Transverse colon (tissue), 4 donors: ENCODE measurements at places on chromosomes 4 and X.

DNA sequence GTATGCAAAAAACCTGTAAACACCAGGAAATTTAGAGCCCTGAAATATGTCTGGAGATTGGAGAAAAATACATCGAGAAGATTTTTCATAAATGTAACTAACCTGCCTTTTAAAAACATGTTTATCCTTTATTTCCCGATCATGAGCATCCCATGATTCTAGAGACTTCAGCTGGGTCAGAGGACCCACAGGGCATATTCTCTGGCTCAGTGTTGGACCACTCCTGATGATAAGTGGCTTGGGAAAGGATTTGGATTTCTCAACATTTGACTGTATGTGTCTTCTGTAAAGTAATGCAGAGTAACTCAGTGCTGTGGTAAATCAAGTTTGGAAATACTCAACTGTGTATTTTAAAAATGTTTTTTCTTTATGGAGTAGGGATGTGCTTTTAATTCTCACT is 40.0 kb upstream of the ANK2 start:
- DNase-seq: no peak

DNA sequence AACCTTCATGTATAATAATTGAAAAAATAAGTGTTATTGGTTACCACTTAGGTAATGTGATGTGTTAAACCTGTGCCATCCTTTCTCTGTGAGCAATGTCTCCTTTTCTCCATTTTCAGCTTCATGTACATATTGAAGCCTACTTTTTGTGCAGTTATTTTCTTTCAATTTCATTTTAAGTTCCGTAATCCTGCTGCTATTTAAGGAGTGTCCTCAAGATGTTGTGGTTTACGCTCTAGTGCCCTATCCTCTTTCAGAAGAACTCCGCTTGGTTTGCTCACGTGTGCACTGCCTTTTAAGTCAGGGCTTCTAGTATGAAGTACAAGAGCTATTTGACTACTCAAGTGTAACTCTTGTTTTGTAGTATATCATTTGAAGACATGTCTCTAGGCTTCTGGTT is 2253.2 kb upstream of the TENM3 start:
- DNase-seq: no peak

GRCh38 chrX:13649838-13650237 is 3.1 kb upstream of the TCEANC start:
- DNase-seq: no peak

GRCh38 chr4:123578276-123579029 is 181.9 kb downstream of the SPRY1 start:
- DNase-seq: no peak

- peak; percentile 57 for DNase-seq
Observed at GRCh38 chrX:40104985-40105834, 7.5 kb upstream of the BCOR start.

DNA sequence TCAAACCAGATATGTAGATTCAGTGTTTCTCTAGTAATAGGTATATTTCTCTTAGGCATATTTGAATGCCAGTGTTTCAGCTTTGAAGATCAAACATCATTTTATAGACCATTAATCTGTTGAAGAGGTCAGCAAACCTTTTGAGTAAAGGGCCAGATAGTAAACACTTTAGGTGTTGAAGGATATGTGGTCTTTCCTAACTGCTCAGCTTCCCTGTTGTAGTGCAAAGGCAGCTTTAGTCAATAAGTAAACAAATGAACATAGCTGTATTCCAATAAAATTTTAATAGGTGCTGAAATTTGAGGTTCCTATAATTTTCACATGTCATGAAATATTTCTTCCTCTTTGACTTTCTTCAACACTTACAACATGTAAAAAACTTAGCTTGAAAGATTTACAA is 201.6 kb downstream of the ADGRL3 start:
- no peak for DNase-seq

DNA sequence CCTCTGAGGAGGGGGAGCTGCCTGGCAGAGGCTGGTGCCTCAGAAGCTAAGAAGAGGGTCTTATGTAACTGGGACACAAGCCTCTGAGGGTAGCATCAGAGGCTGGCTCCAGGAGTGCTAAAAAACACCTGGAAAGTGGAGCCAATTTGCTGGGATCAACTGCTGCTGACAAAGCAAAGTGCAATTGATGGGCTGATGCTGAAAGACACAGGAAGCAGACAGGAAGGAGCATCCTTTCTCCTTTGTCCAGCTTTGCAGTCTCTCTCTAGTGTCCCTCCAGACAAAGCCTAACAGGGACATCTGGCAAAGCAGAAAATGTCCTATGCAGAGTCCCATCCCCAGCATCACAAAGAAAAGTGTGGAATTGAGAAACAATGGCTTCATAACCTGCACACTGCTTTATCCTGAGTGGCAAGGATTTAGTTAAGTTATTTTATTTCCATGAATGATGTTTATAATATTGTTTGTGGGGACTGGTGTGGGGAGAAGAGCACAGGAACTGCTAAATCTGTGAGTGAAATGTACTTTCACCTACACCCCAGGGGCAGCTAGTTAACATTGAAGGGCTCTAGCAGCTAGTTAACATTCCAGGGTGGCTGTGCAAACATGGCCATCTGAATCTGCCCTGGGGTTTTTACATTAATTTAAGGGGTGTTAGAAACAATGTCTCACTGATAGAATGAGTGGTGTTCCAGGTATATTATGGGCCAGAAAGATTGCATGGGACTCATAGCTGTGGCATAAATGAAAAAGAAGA is 25.6 kb upstream of the MBTPS2 start:
- DNase-seq: no peak

- DNase-seq: no peak
Observed at GRCh38 chrX:138718941-138719340, 7.4 kb upstream of the FGF13 start.

- DNase-seq: no peak
Observed at GRCh38 chr4:108107101-108107500, 61.6 kb downstream of the LEF1 start.

DNA sequence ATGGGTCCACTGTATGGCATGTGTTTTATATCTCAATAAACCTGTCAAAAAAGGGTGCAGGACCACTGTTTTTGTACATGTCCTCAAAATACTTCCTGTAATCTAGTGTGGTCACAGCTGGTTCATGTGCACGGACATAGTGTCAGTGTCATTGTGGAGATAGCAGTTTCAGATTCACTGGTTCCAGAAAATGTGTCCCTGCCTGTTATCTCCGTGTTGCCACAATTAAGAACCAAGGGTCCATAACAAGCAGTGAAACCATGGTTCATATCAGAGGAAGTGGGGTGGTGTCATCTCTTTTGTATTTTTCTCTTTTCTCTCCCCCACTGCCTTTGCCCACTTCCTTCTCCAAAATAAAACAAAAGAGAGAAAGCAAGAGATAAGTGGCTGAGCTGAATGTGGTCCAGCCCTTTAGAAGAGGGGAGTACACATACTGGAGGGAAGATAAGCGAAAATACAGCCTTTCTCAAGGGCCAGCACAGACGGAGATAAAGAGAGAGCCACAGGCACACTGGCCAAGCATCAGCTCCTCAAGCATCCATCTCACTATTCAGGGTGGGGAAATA is 51.2 kb downstream of the TBL1X start:
- no peak for DNase-seq

DNA sequence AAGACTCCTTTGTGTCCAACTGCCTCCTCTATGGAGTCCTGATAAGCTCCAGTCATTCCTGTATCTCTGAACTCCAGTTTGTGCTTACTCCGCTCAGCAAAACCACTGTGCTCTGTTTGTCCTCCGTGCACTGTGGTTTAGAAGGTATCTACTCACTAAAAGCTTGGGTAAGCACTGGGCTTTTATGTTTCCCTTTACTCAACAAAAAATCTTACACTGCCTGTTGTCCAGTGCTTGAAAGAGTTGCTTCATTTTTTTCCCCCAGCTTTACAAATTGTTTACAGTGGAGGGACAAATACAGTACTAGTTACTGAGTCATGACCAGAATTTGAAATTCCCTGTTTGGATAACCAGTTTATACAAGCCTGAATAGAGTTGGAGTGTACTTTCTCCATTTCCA is 545.3 kb upstream of the FAT1 start:
- no peak for DNase-seq

GRCh38 chrX:118156254-118156952 is 39.8 kb upstream of the KLHL13 start:
- peak; percentile 10 for DNase-seq

DNA sequence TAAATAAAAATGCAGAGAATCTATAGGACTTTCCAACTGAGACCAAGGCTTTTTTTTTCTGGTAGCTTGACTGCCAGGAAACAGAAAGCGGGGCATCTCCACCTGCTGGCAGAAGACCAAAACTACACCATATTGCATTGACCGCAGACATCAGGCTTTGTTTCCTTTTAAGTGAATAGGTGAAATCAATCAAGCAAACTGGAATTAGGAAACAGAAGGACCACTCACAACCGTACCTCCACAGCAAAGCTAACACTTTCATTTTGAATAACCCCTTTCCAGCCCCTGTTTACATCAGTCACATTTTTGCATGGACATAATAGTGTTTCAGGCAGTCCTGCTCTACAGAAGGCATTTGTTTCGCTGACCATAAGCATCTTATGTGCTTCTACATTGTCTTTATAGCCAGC is 218.2 kb downstream of the IDS start:
- DNase-seq: peak; percentile 19

- no peak for DNase-seq
Observed at GRCh38 chr4:6856391-6856790, 53.2 kb upstream of the TBC1D14 start.

DNA sequence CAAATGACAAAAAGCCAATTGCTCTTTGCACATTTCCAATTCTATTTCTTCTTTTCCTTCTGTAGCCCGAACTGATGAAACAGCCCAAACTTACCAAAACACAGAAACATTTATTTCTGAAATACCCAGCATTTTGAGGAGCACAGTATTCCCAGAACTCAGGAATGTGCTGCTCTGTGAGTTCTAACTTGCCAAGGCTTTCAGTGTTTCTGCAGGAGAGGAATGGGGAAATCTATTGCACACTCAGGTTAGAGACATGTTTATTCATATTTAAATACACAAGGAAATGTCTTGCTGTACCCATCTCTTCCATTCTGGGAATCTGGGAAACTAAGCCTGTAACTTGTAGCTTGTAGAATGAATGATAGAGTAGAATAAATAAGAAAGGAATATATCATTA is 10.7 kb downstream of the TMPRSS11D start:
- no peak for DNase-seq

GRCh38 chr4:26874110-26874509 is 13.5 kb downstream of the STIM2 start:
- DNase-seq: no peak

GRCh38 chrX:7828594-7828993 is 14.4 kb upstream of the VCX start:
- DNase-seq: no peak

GRCh38 chr4:142278663-142279062 is 567.4 kb downstream of the INPP4B start:
- no peak for DNase-seq

DNA sequence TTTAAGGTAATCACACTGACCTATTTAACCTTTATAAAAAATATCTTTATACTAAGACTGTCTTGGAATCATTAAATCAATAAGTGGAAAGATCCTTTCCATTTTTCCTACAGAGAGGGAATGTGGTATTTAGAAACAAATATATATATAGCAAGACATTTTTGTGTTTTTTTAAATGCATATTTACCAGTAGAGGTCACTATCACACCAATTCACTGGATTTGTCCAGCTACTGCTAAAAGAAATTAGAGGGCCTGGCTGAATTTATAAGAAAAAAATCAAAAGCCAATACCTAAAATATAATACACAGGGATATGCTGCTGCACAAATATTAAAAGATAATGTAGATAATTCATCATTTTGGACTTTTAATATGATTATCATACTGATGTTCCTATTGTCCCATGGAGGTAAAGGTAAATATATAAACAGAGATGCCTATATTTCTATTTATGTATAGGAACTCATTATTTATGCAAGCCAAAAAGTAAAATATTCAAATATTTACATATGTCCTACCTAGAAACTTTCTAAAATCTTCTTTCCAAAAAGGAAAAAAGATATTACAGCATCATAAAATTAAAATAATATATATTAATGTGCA is 69.5 kb downstream of the PDE5A start:
- no peak for DNase-seq

GRCh38 chr4:62407534-62407933 is 1207.4 kb downstream of the ADGRL3 start:
- DNase-seq: no peak

DNA sequence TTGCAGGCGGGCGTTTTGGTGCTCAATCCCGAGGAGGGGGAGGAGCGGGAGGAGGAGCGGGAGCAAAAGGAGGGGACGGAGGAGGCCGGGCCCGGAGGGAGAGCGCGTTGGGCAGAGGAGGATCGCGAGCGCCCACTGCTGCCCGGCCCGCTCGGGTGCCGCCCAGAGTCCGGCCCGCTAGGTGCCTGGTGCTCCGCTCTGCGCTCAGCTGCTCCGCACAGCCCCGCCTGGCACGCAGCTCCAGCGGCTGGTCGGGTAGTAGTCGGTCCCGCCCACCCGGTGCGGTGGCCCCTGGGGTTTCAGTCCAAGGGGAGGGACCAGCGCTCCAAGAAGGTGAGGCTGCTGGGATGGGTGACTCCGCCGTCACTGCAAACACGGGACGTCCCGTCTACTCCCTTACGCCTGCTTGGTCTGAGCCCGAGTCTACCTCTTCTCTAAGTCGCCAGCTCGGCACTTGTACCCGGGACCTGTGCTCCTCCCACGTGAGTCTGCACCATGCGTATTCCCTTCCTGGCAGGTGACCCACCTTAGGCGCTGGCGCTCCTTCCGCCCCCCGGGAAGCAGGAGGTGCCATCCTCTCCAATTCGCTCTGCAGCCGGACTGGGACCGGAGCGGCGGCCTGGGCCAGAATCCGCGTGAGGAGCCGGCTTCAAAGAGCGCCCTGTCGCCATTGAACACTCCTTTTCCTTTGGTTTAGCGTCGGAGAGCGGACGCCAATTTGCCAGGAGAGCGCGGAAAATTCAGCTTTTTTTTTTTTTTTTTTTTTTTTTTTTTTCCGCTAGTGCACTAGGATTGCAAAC is 405 bp upstream of the HS3ST1 start:
- DNase-seq: peak; percentile 91

DNA sequence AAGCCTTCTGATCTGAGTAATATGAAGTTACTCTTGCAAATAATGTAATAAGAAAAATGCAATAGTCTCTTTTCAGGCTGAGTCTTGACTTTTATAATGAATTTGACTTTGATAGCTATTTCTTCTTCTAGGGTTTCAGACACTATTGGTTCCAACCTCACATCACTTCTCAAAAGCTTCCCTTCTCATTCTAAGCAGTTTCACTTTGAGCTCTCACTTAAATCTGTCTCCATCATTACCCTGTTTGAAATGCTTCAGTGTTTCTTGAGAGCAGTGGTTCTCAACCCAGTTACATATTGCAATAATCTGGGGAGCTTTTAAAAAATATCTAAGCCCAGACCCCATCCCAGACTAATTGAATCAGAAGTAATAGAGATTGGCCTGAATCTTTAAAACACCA is 40.5 kb upstream of the BMP2K start:
- DNase-seq: no peak
